Gastrocnemius medialis (tissue), 4 donors: ENCODE measurements at places on chromosomes 5 and 9. TPM values are rescaled to one million over a fixed set of nuclear protein-coding genes. Genes with fewer than 3 reads are reported as not detected.

DNA sequence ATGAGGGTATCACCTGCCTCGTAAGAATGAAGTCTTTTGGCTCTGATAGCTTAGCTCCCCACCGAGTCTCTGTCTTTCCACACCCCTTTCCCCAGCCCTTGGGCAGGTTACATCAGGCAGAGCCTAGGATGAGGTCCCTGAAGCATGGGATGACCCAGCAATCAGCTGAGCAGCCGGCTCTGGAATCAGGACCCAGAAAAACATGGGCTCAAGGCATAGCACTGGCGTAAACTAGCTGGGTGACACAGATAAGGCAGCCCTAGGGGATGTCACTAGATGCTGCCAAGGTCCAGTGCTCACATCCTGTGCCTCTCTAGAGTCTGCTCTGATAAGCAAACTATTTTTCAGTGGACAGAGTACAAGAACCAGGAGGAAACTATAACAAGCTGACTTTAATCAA lies 26.6 kb downstream of the IDNK start:
- no peak for DNase-seq
- no peaks in the 10 kb centered on the region for H3K27me3 ChIP-seq
- H3K4me3 ChIP-seq: no peak overlapping the region
- H3K4me1 ChIP-seq: no peaks in the 10 kb centered on the region

- no peak overlapping the region for H3K4me3 ChIP-seq
- DNase-seq: no peak
- no peaks in the 10 kb centered on the region for H3K27me3 ChIP-seq
- no peak overlapping the region for H3K27ac ChIP-seq
- no peaks in the 10 kb centered on the region for H3K36me3 ChIP-seq
Measured at GRCh38 chr9:130144703-130145102, 27.5 kb upstream of the NCS1 start.

GRCh38 chr9:104556830-104557634 lies 11.9 kb upstream of the OR13C8 start:
- no peak for DNase-seq
- H3K36me3 ChIP-seq: no peaks in the 10 kb centered on the region
- H3K4me1 ChIP-seq: no peaks in the 10 kb centered on the region
- no peaks in the 10 kb centered on the region for H3K27me3 ChIP-seq
- H3K27ac ChIP-seq: no peak overlapping the region

GRCh38 chr9:33620738-33621439 lies 96.8 kb downstream of the ANKRD18B start:
- no peak overlapping the region for H3K4me3 ChIP-seq
- no peaks in the 10 kb centered on the region for H3K36me3 ChIP-seq
- peak overlapping the region; percentile 48 for H3K27ac ChIP-seq

OBP2B gene
- not detected for total RNA-seq

GRCh38 chr9:18492612-18493011 lies 18.7 kb downstream of the ADAMTSL1 start:
- H3K4me3 ChIP-seq: no peak overlapping the region
- H3K36me3 ChIP-seq: no peaks in the 10 kb centered on the region
- H3K27ac ChIP-seq: no peak overlapping the region
- DNase-seq: no peak
- no peaks in the 10 kb centered on the region for H3K27me3 ChIP-seq

PDZD2 gene
- 2.8 TPM for total RNA-seq

TAF11L12 gene
- total RNA-seq: not detected

- H3K27me3 ChIP-seq: peaks cover 2% of the 10 kb centered on the region
- no peak overlapping the region for H3K4me3 ChIP-seq
- no peaks in the 10 kb centered on the region for H3K36me3 ChIP-seq
- H3K4me1 ChIP-seq: no peaks in the 10 kb centered on the region
Measured at GRCh38 chr9:124493794-124494479, 13.3 kb downstream of the NR5A1 start.

- no peak for DNase-seq
- no peaks in the 10 kb centered on the region for H3K27me3 ChIP-seq
- no peaks in the 10 kb centered on the region for H3K36me3 ChIP-seq
- H3K4me1 ChIP-seq: no peaks in the 10 kb centered on the region
Measured at GRCh38 chr9:78934880-78935279, 636.9 kb upstream of the TLE4 start.

GRCh38 chr5:176536132-176536901 lies 885 bp downstream of the RNF44 start:
- H3K36me3 ChIP-seq: peaks cover 6% of the 10 kb centered on the region
- H3K27me3 ChIP-seq: no peaks in the 10 kb centered on the region
- peak overlapping the region; percentile 73 for H3K4me3 ChIP-seq
- DNase-seq: peak; percentile 81

HTR1A gene
- total RNA-seq: not detected

GRCh38 chr9:134605351-134605965 lies 36.1 kb upstream of the COL5A1 start:
- H3K4me1 ChIP-seq: no peaks in the 10 kb centered on the region
- H3K27me3 ChIP-seq: peaks cover 8% of the 10 kb centered on the region
- no peak for DNase-seq
- H3K27ac ChIP-seq: no peak overlapping the region
- no peaks in the 10 kb centered on the region for H3K36me3 ChIP-seq

DNA sequence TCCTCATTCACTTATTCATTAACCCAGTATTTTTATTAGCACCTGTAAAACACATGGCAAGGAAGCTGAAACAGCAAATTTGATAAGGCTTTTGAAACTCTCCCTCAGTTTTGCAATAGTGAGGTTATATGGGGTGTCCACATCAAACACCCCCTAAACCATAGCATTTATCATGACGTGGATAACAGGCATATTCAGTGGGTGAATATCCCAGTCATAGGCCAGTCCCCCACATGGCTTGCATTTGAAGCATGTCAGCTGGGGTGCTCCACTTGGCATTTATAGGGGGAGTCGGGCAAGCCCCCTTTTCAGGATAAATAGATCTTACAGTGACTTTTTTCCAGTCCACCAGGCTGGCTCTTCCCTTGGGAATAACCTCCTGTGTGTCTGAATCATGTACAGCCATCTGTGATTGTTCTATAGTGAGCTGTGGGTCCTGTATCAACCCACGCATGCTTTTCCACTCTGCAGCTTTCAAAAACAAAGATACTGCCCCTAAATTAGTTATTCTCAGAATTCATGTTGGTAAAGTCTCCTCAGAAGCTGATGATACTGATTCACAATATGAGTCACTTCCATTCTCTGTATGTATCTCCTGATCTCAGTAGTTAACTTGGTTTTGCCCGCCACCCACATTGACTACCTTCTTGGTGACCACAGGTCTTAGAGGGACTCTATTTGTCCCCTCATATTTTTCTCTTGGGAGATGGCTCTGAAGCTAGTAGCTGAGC lies 84.4 kb upstream of the SPIN1 start:
- DNase-seq: no peak
- H3K4me3 ChIP-seq: no peak overlapping the region
- H3K27ac ChIP-seq: no peak overlapping the region
- no peaks in the 10 kb centered on the region for H3K4me1 ChIP-seq

HABP4 gene
- total RNA-seq: 10.2 TPM

DNA sequence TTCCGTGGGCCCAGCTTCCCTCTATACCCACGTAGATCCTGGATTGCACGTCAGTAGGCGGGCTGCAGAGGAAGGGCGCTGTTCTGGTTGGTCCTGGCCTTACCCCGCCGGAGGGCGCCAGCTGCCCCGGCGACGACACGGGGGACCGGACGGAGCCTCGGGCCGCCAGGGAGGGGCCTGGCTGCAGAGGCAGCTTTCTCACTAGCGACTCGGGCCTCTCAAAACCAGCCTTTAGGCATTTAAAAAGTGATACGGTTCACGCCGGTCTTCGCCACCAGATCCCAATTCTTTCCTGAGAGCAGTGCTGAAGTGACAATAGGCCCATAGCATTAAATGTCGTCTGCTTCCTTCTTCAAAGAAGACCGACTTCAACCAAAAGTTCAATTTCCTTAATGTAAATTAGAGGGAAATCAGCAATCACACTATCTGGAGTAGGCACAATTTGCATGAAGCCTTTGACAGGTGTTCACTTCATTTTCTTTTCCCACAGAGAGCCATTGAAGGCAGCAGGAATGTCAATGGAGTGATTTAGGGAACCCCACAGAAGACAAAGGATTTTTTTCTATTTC lies 17.6 kb upstream of the UBE2D2 start:
- H3K36me3 ChIP-seq: no peaks in the 10 kb centered on the region
- no peaks in the 10 kb centered on the region for H3K27me3 ChIP-seq
- DNase-seq: peak; percentile 33
- H3K4me3 ChIP-seq: peak overlapping the region; percentile 22

- DNase-seq: no peak
- no peak overlapping the region for H3K4me3 ChIP-seq
- no peak overlapping the region for H3K27ac ChIP-seq
- no peaks in the 10 kb centered on the region for H3K36me3 ChIP-seq
- no peaks in the 10 kb centered on the region for H3K4me1 ChIP-seq
- H3K27me3 ChIP-seq: no peaks in the 10 kb centered on the region
Measured at GRCh38 chr9:68793605-68794343, 88.7 kb downstream of the PIP5K1B start.

NR5A1 gene
- not detected for total RNA-seq

S1PR3 gene
- total RNA-seq: 7.0 TPM

DNA sequence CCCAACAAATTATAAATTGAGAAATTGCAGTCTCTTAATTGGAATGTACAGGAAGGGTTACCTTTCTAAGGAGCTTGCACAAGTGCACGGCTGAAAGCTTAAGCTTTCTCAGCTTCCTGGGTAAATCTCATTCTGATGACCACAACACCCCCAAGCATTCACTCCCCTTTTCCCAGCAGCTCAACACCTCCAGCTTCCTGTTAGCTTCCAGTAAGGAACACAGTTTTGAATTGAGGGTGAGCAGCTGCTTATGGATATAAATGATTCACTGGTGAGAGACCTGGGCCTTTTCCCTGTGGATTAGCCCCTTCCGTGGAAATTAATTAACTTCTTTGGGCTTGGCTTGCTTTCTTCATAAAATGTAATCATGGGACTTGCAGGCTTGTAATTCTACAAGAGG lies 101.2 kb downstream of the SLC28A3 start:
- no peak for DNase-seq
- no peak overlapping the region for H3K27ac ChIP-seq
- no peaks in the 10 kb centered on the region for H3K27me3 ChIP-seq
- no peaks in the 10 kb centered on the region for H3K36me3 ChIP-seq
- no peaks in the 10 kb centered on the region for H3K4me1 ChIP-seq
- no peak overlapping the region for H3K4me3 ChIP-seq

- no peak overlapping the region for H3K27ac ChIP-seq
- H3K4me3 ChIP-seq: no peak overlapping the region
- no peak for DNase-seq
Measured at GRCh38 chr5:26003966-26004365, 1034.4 kb downstream of the CDH9 start.

- DNase-seq: peak; percentile 49
- H3K4me1 ChIP-seq: peaks cover 14% of the 10 kb centered on the region
- H3K27me3 ChIP-seq: no peaks in the 10 kb centered on the region
- H3K27ac ChIP-seq: peak overlapping the region; percentile 83
- peaks cover 43% of the 10 kb centered on the region for H3K36me3 ChIP-seq
Measured at GRCh38 chr9:137757139-137757538, 120.4 kb upstream of the CACNA1B start.

DNA sequence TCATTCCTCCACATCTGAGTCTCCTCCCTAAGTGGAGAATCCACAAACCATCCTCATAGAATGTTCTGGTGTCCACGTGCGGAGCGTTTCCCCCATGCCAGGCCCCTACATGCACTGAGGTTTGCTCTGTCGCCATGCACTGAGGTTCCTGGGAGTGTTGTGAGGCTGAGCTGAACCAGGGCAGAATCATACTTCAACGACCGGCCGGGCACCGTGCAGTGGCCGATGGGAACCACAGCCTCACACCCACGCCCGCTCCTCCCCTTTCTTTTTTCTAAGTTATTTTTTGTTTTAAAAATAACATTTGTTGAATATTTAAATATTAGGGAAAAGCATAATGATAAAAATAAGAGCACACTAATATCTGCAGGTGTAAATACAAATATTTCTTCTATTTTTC lies 260.4 kb upstream of the IRX4 start:
- no peaks in the 10 kb centered on the region for H3K4me1 ChIP-seq
- no peak overlapping the region for H3K4me3 ChIP-seq
- H3K27me3 ChIP-seq: no peaks in the 10 kb centered on the region
- no peak overlapping the region for H3K27ac ChIP-seq
- no peaks in the 10 kb centered on the region for H3K36me3 ChIP-seq

ZMYND19 gene
- 15.2 TPM for total RNA-seq

ARL14EPL gene
- 0.11 TPM for total RNA-seq

CA9 gene
- total RNA-seq: not detected

SLC1A3 gene
- 12.8 TPM for total RNA-seq

SEMA5A gene
- 0.46 TPM for total RNA-seq

DNA sequence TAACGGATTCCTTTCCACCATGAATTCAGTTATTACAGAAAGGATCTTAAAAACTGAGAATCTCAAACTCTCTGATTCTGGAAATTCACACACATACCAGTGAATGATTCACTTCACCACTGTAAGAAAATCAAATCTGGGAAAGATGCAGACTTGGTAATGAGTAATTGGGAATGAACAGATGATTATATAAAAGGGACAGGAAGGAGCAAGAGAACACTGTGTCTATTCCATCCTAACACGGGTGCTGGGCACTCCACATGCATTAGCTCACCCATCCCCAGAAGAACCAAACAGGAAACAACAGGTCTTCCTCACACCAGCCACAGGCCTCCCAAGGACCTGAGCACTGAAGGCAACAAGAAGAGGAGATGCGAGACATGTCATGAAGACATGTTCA lies 74.8 kb upstream of the ZNF622 start:
- peak overlapping the region; percentile 96 for H3K27ac ChIP-seq
- no peak overlapping the region for H3K4me3 ChIP-seq
- H3K4me1 ChIP-seq: peaks cover 48% of the 10 kb centered on the region
- no peaks in the 10 kb centered on the region for H3K36me3 ChIP-seq
- no peaks in the 10 kb centered on the region for H3K27me3 ChIP-seq

DNA sequence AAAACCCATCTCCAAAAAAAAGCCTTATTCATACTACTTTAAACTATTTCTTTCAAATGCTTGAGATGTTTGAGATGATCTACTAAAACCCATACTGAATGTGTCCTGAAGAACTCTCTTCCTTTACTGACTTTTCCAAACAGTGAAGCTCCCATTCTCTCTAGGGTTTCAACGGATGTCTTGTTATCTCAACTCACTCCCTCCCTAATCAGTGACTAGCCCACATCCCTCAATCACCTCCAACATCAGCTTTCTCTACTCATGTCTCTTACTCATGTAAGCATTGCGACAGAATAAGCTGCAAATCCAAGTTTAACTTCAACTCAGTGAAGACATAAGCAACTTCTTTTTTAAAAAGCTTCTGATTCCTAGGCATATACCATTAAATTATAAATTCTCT lies 42.1 kb downstream of the WDR41 start:
- peaks cover 22% of the 10 kb centered on the region for H3K36me3 ChIP-seq
- H3K27ac ChIP-seq: no peak overlapping the region
- no peaks in the 10 kb centered on the region for H3K27me3 ChIP-seq
- DNase-seq: no peak
- H3K4me3 ChIP-seq: no peak overlapping the region
- no peaks in the 10 kb centered on the region for H3K4me1 ChIP-seq

- no peaks in the 10 kb centered on the region for H3K36me3 ChIP-seq
- peaks cover 4% of the 10 kb centered on the region for H3K4me1 ChIP-seq
- no peak overlapping the region for H3K4me3 ChIP-seq
Measured at GRCh38 chr9:133791735-133792649, 53.8 kb upstream of the SARDH start.

PLEKHG4B gene
- total RNA-seq: not detected
